ENCODE measurements at places on chromosomes 1 and 21.

- no peak for DNase-seq
These were observed 7.6 kb downstream of the DFFB start for GRCh38 chr1:3864884-3865283.

- no peak for DNase-seq
These were observed 12.7 kb downstream of the DRAXIN start for GRCh38 chr1:11704194-11704529.

GRCh38 chr21:26194326-26194725, 23.8 kb upstream of the APP start:
- no peak for DNase-seq

DNA sequence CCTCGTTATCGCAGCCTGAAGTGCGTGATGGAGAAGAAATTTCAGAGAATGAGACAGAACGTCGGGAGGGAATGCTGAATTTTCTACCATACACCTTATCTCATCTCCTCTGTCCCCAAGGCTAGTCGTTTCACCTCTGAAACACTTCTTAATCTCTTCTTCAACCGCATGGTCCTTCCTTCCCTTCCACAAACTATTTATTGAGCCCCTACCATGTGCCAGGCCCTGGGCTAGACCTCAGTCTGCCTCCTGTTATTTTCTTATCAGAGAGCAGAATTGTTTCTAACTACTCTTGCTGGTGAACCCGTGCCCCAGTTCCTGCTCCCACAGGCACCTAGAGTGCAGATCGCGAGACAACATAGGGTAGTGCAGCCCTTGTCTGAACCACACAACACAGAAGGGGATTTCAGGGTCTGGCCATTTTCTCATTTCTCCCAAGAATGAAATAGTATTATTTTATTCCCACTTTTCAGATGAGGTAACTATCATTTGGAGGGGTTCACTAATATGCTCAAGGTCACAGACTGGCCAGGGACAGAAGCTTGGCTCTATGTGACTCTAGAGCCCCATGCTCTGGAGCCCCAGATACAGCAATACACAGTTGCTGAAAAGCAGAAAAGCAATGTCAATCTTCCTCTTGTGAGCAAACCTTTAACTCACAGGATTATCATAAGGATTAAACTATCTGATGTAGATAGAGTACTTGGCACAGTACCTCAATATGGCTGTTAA, 598 bp upstream of the ADIPOR1 start:
- DNase-seq: no peak

DNA sequence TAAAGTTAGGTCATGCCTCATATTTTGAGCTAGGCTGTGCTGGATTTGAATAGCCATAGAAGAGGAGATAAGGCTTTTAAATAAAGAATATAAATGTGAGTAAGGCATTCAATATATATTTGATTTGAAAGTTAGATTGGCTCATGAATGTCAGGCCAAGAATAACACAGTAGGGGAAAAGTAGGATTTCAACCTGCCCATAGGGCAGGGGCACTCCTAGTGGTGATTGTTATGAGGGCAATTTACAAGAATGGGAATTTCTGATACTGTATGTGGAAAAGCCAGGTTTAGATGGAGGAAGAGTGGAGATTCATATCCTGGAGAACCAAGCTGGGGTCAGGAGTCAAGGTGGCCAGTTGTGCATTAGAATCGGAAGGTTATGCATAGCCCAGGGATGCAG, 74.9 kb downstream of the DNAH14 start:
- DNase-seq: no peak

DNA sequence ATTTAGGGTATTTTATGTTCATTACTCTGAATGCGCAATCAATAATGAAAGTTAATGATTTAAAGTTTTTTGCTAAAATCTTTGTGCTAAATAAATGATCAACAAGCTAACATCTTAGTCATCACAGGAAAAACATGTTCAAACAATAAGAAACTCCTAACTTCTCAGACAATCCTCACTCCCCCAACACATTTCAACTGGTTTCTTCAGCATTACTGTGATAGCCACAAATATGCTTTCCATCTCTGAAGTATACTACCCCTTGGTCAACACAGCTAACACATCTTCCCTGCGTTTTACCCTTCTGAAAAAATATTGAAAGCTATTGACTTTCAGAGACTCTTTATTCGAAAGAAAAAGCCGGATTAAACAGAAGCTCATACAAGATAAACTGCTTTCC, 85.8 kb downstream of the ZNF644 start:
- DNase-seq: no peak

- no peak for DNase-seq
These were observed 3.8 kb downstream of the TAS1R3 start for GRCh38 chr1:1334835-1335234.

GRCh38 chr1:172607145-172607544, 51.8 kb upstream of the FASLG start:
- no peak for DNase-seq

DNA sequence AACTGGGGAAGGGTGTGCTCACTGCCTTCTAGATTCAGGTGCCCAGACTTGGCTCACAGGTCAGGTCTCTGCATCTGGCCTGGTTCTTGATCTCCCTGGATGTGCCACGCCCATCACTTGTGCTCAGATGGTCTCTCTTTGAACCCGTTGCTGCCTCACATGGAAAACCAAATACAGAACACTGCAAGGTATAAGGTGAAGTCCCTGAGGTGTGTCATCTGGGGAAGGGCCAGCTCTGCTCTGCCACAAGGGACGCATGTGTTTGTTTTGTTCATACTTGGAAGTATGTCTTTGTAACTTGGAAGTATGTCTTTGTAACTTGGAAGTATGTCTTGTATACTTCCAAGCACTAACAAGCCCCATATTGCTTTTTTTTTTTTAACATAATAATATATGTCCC, 13.4 kb upstream of the CRNN start:
- no peak for DNase-seq

GRCh38 chr1:237877631-237878030, 13.1 kb downstream of the ZP4 start:
- no peak for DNase-seq

GRCh38 chr1:8745346-8745745, 72.1 kb downstream of the RERE start:
- DNase-seq: no peak

GRCh38 chr1:173039626-173040025, 11.1 kb downstream of the TNFSF18 start:
- no peak for DNase-seq

DNA sequence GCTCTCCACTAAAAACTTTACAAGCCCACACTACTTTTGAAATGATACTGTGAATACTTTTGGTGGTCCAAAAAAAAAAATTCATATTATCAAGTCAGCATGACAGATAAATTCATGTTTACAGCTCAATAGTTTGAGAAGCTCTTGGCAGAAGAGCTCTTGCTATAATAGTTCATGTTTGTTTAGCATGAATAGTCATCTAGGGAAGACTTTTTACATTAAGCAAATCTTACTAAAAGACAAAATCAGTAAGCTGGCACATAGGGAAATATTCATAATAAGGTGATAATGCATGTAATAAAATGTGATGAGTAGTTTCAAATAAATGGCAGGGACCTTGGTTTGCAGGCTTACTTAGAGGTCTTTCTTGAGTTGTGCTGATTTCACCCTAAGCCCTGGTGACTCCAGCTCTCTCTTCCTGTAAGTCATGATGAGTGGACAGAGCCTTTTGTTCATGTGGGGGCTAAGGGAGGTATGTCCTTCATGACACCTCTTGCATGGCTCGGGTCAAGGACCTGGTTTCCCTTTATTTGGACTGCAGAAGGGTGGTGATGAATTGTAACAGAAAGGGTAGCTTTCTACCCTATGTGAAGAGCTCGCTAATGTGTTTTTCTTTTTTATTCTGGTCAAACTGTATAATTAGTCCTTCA, 166.7 kb downstream of the GABPA start:
- DNase-seq: no peak

- DNase-seq: no peak
These were observed 82.8 kb downstream of the PHTF1 start for GRCh38 chr1:113676524-113676923.

- DNase-seq: no peak
These were observed 35.8 kb downstream of the SLC2A1 start for GRCh38 chr1:42922687-42923366.

DNA sequence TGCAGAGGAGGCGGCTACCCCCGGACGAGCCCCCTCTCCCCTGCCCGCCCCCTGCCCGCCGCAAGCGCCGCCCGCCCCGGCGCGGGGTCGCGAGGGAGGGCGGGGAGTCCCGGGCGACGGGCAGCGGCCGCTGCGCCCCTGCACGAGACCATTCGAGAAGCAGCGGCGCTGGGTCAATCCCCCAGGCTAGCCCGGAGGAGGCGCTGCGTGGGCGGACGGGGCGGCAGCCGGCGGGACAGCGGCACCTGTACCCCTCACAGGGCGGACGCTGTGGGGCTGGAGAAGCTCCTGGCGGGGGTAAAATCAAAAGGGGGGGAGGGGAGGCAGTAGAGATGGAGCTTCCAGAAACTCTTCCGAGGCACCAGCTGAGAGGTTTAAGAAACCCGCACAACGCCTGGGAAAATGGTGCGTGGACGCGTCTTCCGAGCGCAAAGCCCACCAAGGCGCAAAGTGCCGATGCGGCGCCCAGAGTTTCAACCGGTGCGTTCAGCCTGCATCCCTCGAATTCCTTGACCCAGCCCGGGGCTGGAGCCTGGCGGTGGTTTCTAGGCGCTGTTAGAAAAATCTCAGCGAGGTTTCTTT, at the start of gene PLPPR5:
Gene PLPPR5 (minus strand): TSS at position 1 of the 582 bp plus-strand sequence. CDS start 190 bp downstream, outside the sequence.
- no peak for DNase-seq

GRCh38 chr1:54559111-54559548, 11.1 kb downstream of the ACOT11 start:
- DNase-seq: no peak

DNA sequence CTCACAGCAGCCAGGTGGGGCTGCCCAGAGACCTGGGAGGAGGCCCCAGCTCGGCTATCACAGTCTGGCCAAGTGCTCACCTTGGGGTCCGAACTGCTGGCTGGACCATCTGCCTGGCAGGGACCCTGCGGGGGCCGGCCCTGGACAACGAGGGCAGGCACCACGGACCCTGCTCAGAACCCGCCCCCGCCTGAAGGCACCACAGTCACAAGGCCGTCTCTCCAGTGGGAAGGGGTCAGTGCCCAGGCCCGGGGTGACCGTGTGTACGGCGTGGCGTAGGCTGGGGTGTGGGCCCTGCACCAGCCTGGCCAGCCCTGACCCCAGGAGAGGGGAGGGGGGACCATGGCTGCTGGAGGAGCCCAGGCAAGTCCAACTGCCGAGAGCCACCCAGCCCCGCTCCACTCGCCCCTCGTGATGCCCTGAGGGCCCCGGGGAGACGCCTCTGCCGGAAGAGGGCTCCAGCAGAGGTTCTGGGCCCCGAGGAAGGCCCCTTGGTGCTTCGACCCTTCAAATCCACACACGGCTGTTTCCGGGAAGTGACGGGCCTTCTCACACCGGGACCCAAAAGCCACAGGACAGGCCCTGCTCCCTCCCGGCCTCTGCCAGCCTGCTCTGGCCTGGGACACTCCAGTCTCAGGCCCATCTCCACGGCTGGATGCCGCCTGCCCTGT, 11.2 kb upstream of the RNF223 start:
- DNase-seq: no peak

GRCh38 chr1:66316464-66317247, 217.3 kb upstream of the SGIP1 start:
- DNase-seq: no peak

GRCh38 chr1:35406103-35406502, 137.6 kb downstream of the ZMYM4 start:
- DNase-seq: no peak

GRCh38 chr1:183212870-183213269, 26.8 kb downstream of the LAMC2 start:
- no peak for DNase-seq

DNA sequence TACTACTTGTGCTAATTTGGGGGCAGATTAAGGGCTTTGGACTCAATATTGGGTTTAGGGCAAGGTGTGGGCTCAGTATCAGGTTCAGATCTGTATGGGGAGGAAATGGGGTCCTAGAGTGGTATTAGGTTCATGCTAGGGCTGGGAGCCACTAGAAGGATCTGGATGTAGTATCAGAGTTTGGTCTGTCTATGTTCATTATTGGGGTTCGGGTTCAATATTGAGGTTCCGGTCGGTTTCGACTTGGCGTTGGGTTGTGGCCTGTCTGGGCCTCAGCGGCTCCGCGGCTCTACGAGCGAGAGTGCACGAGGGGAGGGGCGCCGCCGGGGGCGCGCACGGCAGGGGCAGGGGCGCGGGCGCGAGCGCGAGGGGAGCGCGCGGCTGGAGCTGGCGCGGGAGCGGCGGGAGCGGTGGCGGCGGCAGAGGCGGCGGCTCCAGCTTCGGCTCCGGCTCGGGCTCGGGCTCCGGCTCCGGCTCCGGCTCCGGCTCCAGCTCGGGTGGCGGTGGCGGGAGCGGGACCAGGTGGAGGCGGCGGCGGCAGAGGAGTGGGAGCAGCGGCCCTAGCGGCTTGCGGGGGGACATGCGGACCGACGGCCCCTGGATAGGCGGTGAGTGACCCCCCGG, at the start of gene PTPRF:
Gene PTPRF (plus strand): TSS at position 401 of the 624 bp plus-strand sequence. CDS start 14,193 bp downstream, outside the sequence.
- DNase-seq: no peak

Measured in stimulated activated CD8-positive, alpha-beta memory T cell treated with anti-CD3 and anti-CD28 coated beads, Interleukin-4, amount 100 ng/mL, for 1 hour (primary cell).